ENCODE measurements at places on chromosomes 4 and X. TPM values are rescaled to one million over a fixed set of nuclear protein-coding genes. Genes with fewer than 3 reads are reported as not detected.

MAGEA2 gene
- polyA plus RNA-seq = not detected

GC gene
- polyA plus RNA-seq = not detected

UGT2B11 gene
- not detected for polyA plus RNA-seq

NEXMIF gene
- polyA plus RNA-seq = not detected

DKK2 gene
- not detected for polyA plus RNA-seq

DNA sequence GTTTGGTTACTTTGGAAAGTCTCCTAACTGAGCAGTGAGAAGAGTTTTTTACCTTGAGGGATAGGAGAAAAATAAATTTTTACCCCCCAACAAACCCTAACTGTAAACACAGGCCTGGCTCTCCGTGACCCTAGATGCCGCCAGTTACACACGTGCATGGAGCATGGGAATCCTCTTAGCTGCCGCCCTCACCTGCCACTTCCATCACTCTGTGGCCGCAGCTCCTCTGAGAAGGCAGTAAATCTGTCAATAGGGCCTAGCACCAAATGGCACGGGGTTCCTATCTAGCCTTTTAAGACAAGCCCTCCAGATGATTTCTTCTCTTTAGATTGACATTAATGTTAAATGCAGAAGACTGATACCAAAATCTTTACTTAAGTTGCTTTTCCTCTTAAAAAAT lies 330.3 kb upstream of the FAM241A start:
- DNase-seq = no peak
- no peaks in the 10 kb centered on the region for H3K4me1 ChIP-seq
- H3K4me3 ChIP-seq = no peak overlapping the region
- H3K36me3 ChIP-seq = no peaks in the 10 kb centered on the region
- no peaks in the 10 kb centered on the region for H3K27me3 ChIP-seq

- peaks cover 9% of the 10 kb centered on the region for H3K36me3 ChIP-seq
- no peaks in the 10 kb centered on the region for H3K27me3 ChIP-seq
- H3K27ac ChIP-seq = no peak overlapping the region
- no peaks in the 10 kb centered on the region for H3K4me1 ChIP-seq
Measured at GRCh38 chr4:128379860-128380259, 92.2 kb upstream of the PGRMC2 start.

DNA sequence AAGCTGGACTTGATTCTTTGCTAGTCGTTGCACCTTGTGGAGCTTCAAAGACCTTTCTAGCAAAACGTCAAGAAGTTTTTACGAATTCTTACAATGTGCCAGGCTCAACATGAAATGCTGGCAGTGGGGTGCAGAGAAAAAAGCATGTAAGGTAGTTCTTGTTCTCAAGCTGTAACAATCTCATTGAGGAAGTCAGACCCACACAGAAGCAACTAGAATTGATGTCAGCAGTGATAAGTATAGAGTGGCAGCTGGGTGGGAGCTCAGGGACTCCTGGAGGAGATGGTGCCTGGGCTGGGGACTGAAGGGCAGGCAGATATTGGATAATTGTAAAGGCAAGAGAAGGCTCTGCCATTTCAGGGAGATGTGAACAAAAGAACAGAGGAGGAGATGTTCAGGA lies 82.3 kb downstream of the ATG4A start:
- H3K27me3 ChIP-seq = no peaks in the 10 kb centered on the region
- H3K36me3 ChIP-seq = no peaks in the 10 kb centered on the region
- H3K4me1 ChIP-seq = no peaks in the 10 kb centered on the region
- H3K4me3 ChIP-seq = no peak overlapping the region
- no peak overlapping the region for H3K27ac ChIP-seq

DNA sequence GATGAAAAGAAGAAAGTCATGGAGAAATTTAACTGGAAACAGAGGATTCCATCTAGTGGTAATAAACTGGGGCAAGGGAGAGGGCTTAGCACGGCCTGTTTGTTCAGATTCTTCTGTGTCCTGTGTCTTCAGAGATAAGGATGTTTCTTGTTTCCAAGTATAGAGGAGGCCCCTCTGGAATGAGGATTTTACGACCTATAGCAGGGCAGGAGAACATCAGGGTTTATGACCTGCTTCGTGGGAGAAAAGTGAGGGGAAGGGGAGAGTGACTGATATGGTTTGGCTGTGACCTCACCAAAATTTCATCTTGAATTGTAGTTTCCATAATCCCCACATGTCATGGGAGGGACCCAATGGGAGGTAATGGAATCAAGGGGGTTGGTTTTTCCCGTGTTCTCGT lies 93.0 kb upstream of the LDB2 start:
- no peaks in the 10 kb centered on the region for H3K27me3 ChIP-seq
- no peak overlapping the region for H3K27ac ChIP-seq
- no peaks in the 10 kb centered on the region for H3K4me1 ChIP-seq
- no peak for DNase-seq

DNA sequence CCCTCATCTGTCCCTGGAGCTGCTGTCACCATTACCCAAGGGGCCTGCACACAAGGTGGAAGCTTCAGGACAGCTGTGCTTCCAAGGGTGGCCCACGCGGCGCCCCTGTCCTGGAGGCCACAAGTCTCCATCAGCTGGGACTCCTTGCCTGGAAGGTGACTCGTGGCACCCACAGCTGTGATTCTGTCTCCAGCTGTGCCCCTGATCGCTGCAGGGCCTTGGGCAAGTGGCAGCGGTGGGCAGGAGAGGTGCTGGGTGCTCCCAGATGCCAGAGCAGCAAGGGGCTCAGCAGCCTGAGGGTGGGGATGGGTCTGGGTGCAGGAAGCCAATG lies 9.0 kb upstream of the DUSP9 start:
- H3K27ac ChIP-seq = no peak overlapping the region
- no peak overlapping the region for H3K4me3 ChIP-seq
- peaks cover 12% of the 10 kb centered on the region for H3K4me1 ChIP-seq
- DNase-seq = no peak

DNA sequence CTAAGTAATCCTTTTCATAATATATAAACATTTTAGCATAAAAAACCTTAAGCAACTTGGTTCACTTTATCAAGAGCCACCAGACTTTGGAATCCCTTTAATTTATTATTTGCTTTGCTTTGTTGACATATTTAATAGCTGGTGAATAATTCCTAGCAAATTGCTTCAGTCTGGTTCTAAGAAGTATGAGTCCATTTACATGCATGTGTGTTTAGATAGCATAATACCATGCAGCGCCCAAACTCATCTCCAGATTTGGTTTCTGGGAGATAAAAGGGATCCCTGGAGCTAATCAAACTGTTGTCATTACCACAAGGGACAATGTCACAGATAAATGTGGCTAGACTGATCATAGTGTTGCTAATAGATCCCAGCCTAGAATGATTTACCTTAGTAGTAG lies 111.8 kb downstream of the TMEM144 start:
- H3K4me1 ChIP-seq = no peaks in the 10 kb centered on the region
- no peak overlapping the region for H3K4me3 ChIP-seq
- no peaks in the 10 kb centered on the region for H3K27me3 ChIP-seq
- DNase-seq = no peak
- no peak overlapping the region for H3K27ac ChIP-seq
- no peaks in the 10 kb centered on the region for H3K36me3 ChIP-seq

- H3K4me3 ChIP-seq = no peak overlapping the region
- no peaks in the 10 kb centered on the region for H3K36me3 ChIP-seq
- H3K4me1 ChIP-seq = peaks cover 10% of the 10 kb centered on the region
Measured at GRCh38 chr4:4388836-4389575, 2.1 kb downstream of the NSG1 start.

- no peaks in the 10 kb centered on the region for H3K4me1 ChIP-seq
- H3K27me3 ChIP-seq = peaks cover 8% of the 10 kb centered on the region
- no peak overlapping the region for H3K4me3 ChIP-seq
- no peak overlapping the region for H3K27ac ChIP-seq
- no peaks in the 10 kb centered on the region for H3K36me3 ChIP-seq
Measured at GRCh38 chrX:52410439-52411394, 41.9 kb downstream of the XAGE2 start.

DNA sequence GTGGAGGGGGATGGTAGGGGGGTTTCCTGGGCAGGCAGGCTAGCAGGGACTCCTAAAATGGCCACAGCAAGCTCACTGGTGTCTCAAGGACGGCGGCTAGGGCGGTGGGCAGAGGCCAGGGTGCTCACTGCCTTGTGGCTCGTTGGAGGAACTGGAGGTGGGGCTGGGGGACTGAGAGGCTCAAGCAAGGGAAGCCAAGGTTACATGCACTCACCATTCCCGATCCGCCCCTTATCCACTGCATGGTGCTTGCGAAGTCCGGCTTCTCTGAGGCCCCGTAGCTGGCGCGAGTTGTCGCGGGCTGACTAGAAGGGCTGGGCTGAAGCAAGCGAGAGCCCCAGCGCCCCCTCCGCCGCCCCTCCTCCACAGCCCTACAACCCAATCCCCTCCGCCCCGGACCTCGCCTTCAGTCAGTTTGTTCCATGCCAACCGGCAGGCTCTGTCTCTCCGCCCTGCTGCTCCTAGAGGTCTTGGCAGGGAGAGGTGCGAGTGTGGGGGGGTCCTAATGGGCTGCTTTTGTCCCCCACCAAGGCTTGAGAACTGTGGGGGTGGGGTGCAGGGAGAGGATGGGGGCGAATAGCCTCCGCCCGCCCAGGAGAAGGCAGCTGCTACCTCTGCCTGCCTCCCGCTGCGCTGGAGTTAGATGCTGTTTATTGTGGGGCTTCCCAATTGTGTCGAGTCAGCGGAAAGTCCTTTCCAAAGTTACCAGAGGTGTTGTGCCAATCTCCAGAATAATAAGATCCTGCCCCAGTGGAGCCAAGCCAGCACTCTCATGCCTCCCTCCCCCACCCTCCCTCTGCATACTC lies at the start of gene ARHGEF9:
TSS of gene ARHGEF9 (minus strand) at position 313 of the 806 bp plus-strand sequence. CDS start at position 244, 69 bp downstream.
- no peaks in the 10 kb centered on the region for H3K4me1 ChIP-seq
- no peaks in the 10 kb centered on the region for H3K27me3 ChIP-seq
- no peak for DNase-seq
- peak within 1 kb of the TSS; percentile 13 for H3K27ac ChIP-seq
- no peaks in the 10 kb centered on the region for H3K36me3 ChIP-seq
- H3K4me3 ChIP-seq = peak within 1 kb of the TSS; percentile 90

DNA sequence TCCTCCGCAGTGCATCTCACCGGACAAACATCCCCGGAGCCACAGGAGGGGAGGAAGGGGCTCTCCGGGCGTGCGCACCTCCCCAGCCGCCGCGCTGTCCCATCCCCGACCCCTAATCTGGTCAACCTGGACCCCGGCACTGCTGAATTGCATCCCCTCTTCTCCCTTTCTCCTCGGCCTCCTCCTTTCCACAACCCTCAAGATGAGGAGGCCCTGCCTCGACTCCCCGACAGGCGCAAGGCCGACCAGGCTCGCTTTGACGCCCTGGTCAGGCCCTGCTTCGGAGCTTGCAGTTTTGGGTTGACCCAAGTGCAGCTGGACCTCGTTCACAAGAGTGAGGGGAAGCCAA lies 2.3 kb downstream of the PDGFRA start:
- H3K4me3 ChIP-seq = peak overlapping the region; percentile 63
- H3K27me3 ChIP-seq = peaks cover 84% of the 10 kb centered on the region
- H3K27ac ChIP-seq = no peak overlapping the region
- peaks cover 27% of the 10 kb centered on the region for H3K4me1 ChIP-seq

DNA sequence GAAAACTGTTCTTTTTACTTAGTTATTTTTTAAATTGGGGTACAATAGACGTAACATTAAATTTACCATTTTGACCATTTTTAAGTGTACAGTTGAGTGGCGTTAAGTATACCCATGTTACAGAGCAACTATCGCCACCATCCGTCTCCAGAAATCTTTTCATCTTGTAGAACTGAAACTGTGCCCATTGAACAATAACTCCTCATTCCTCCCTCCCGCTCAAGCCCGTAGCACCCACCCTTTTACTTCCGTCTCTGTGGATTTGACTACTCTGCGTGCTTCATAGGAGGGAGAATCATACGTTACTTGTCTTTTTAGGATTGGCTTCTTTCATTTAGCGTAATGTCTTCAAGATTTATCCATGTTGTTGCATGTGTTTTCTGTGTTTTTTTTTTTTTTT lies 55.3 kb downstream of the TMEM131L start:
- H3K36me3 ChIP-seq = peaks cover 5% of the 10 kb centered on the region
- H3K27me3 ChIP-seq = no peaks in the 10 kb centered on the region
- H3K4me3 ChIP-seq = peak overlapping the region; percentile 93

DNA sequence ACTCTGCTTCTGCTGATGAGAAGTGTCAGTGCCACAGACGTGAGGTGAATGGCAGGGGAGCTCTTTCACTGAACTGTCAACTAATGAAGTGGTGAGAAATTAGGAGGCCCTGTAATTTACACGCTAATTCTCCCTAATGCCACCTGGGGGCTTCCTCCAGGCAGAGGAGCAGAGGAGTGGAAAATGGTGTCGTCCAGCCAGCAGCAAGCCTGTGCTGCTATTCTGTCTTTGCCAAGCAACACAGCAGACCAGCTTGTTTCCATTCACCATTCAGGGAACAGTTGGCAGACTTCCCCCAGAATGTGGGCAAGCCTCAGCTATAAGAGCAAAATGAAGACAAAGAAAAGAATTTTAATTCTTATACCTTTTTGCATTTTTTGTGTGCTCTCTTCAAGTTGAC lies 245.2 kb upstream of the TET2 start:
- no peak overlapping the region for H3K4me3 ChIP-seq
- DNase-seq = no peak
- no peaks in the 10 kb centered on the region for H3K4me1 ChIP-seq
- H3K27ac ChIP-seq = no peak overlapping the region

DNA sequence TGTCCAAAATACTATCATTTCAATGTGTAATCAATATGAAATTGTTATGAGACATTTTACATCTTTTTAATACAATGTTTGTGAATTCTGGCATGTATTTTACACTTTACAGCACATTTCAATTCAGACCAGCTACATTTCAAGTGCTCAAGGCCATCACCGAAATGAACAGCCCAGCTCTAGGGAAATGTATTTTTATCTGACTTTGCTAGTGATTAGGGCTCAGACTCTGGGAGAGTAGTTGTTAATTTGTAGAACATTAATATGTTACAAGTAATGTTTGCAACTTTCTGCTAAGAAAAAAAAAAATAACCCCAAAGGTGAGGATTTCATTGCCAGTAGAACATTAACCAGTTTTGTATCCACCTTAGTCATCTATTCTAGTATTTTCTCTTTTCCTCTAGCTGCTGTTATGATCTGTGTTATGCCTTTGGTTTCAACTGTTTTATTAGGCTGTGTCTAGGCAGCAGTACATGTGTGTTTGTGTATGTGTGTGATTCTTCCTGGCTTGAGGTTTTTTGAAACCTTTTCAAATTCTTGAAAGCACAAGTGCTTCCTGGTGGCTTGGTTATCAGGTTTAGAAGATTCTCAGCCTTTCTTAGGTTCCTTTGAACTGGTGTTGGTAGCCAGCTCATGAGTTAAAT lies 125.9 kb downstream of the NSUN7 start:
- H3K27me3 ChIP-seq = peaks cover 12% of the 10 kb centered on the region

DNA sequence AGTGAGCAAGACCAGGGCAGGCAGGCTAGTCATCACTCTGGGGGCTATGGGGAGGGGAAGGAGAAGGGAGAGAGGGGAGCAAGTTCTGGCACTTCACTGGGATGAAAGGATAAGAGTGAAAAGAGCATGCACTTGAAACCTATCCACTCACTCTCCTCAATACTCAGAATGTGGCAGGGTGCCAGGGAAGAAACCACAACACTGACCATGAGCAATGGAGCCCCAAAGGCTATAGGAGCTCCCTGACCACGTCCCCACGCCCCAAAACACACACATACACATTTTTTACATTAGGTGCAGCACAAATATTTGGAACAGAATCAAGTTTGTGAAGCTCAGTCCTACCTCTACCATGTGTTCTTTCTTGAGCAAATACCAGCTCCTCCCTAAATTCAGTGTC lies 132.2 kb downstream of the IDS start:
- H3K27me3 ChIP-seq = no peaks in the 10 kb centered on the region
- no peaks in the 10 kb centered on the region for H3K4me1 ChIP-seq
- DNase-seq = no peak
- H3K36me3 ChIP-seq = no peaks in the 10 kb centered on the region
- no peak overlapping the region for H3K27ac ChIP-seq
